Cortex of kidney (tissue), 1 donor: ENCODE measurements at places on chromosomes 12 and 14.

DNA sequence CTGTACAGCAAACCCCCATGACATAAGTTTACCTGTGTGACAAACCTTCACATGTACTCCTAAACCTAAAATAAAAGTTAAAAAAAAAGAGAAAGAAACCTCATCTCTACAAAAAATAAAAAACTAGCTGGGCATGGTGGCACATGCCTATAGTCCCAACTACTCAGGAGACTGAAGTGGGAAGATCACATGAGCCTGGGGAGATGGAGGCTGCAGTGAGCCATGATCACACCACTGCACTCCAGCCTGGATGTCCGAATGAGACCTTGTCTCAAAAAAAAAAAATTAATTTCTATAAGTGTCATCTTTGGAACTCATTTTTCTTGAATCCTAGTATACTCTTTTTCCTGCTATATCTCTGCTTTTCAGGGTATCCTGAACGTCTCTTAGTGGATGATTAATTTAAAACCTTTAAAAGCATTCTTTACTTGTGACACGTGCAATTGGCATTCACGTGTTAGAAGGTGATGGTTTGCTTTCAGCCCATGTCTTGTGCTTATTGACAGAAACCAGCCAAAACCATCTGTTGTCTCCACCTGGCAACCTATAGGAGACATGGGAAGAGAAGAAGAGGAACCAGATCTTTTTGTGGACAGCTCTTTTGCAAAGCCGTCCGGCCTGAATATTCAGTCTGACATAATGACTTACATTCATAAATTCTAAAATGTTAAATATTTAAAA is 30.6 kb upstream of the PPFIBP1 start:
- DNase-seq: no peak

GRCh38 chr12:97474161-97474560 is 11.6 kb downstream of the RMST start:
- no peak for DNase-seq

DNA sequence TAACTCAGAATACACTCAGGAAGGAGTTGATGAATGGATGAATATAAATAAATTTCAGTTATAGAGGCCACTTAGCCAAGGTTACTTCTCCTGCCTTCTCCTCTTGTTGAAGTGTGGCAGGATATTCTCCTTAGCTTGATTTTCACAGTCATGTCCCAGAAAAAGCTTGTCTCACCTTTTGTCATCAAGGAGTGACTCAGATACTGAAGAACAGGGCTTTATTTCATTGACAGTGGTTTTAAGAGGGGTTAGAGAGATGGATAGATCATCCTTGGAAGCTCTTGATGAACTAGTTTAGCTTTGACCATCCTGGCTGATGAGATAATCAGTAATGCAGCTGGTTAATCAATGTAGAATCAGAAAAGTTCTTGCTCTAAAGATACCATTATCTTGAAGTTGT is 35.0 kb upstream of the CFAP54 start:
- DNase-seq: no peak

GRCh38 chr14:26319139-26319864 is 278.5 kb downstream of the NOVA1 start:
- DNase-seq: no peak

- no peak for DNase-seq
Observed at GRCh38 chr14:56561606-56562005, 18.0 kb upstream of the TMEM260 start.

DNA sequence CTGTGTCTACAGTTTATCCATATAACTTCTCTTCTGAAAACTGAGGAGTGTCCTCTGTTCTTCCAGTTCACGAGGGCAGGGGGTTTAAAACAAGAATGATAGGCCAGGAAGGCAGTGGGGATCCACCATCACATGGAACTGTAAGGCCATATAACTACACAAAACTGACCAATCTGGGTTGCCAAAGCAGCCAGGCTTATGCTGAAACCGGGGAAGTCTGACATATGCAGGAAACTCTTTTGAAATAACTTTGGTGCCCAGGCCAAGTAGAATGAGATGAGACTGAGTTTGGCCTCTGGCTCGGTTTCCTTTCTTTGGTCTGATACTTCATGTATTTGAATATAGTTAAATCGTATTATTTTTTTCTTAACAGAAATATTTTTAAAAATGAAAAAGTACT is 18.0 kb upstream of the ATF1 start:
- no peak for DNase-seq
